ENCODE measurements at places on chromosomes 1 and 21.

- peaks cover 14% of the 10 kb centered on the region for H3K4me1 ChIP-seq
- peaks cover 79% of the 10 kb centered on the region for H3K36me3 ChIP-seq
- DNase-seq = no peak
Measured at GRCh38 chr1:16135501-16135900, 20.4 kb downstream of the EPHA2 start.

- no peak overlapping the region for H3K27ac ChIP-seq
- DNase-seq = no peak
- no peak overlapping the region for H3K4me3 ChIP-seq
- no peaks in the 10 kb centered on the region for H3K36me3 ChIP-seq
- H3K27me3 ChIP-seq = peaks cover 57% of the 10 kb centered on the region
- H3K4me1 ChIP-seq = peaks cover 10% of the 10 kb centered on the region
Measured at GRCh38 chr1:30679976-30680305, 43.4 kb downstream of the MATN1 start.

- H3K4me3 ChIP-seq = no peak overlapping the region
- DNase-seq = no peak
- H3K36me3 ChIP-seq = no peaks in the 10 kb centered on the region
- H3K27ac ChIP-seq = no peak overlapping the region
- H3K4me1 ChIP-seq = no peaks in the 10 kb centered on the region
Measured at GRCh38 chr1:210123924-210124589, 108.5 kb upstream of the SERTAD4 start.

DNA sequence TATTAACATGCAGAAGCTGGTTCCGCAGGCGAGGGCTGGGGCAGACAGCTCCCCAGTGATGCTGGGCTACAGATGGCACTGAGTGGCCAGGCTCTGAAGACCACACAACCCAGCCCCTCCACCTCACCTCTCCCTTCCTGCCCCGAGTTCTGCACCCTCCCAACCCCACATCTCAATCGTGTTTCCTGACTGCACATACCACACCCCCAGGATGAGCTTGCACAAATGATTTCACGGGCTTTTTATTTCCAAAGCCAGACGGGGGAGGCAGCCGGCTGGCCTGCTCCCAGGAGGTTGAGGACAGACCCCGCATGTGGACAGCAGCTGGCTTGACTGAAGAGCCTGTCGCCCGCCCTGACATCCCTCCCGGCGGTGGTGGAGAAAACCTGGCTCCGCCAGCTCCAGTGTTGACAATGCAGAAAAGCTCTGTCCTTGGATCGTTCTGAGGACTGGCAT, 21.4 kb upstream of the ALDH4A1 start:
- H3K36me3 ChIP-seq = peaks cover 9% of the 10 kb centered on the region
- H3K4me3 ChIP-seq = peak overlapping the region; percentile 7
- peak overlapping the region; percentile 87 for H3K27ac ChIP-seq
- H3K27me3 ChIP-seq = no peaks in the 10 kb centered on the region

DNA sequence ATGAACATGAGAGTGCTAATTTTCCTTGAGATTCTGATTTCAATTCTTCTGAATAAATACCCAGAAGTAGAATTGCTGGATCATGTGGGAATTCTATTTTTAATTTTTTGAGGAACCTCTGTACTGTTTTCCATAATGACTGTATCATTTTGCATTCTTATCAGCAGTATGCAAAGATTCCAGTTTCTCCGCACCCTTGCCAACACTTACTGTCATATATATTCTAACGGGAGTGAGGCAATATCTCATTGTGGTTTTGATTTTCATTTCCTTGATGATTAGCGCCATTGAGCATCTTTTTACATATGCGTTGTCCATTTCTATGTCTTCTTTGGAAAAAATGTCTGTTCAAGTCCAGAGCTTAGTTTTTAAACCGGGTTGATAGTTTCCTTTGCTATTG, 33.2 kb downstream of the VCAM1 start:
- H3K4me3 ChIP-seq = no peak overlapping the region
- no peaks in the 10 kb centered on the region for H3K36me3 ChIP-seq
- H3K4me1 ChIP-seq = no peaks in the 10 kb centered on the region
- DNase-seq = no peak
- no peak overlapping the region for H3K27ac ChIP-seq

- H3K4me1 ChIP-seq = no peaks in the 10 kb centered on the region
- H3K27me3 ChIP-seq = no peaks in the 10 kb centered on the region
- DNase-seq = no peak
- H3K36me3 ChIP-seq = no peaks in the 10 kb centered on the region
Measured at GRCh38 chr1:1100296-1100695, 15.6 kb downstream of the C1orf159 start.

DNA sequence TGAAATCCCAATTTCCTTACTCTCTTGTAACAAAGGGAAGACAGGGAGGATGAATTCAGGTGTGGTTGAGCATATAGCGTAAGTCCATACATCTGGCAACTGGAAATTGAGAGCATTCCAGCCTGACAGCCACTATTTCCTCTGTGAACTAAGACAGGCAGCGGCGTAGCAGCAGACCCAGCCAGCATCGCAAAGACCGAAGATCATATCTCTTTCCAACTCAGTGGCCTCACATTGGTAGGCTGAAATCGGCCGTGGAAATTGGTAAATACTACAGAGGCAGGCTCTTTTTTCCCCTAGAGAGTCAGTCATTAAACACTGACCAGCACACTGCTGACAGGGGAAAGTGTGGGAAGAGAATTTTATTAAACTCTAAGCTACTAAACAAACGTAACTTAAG, 43.4 kb downstream of the TARBP1 start:
- no peaks in the 10 kb centered on the region for H3K27me3 ChIP-seq
- no peak overlapping the region for H3K27ac ChIP-seq
- no peaks in the 10 kb centered on the region for H3K36me3 ChIP-seq
- no peak for DNase-seq
- no peak overlapping the region for H3K4me3 ChIP-seq

DNA sequence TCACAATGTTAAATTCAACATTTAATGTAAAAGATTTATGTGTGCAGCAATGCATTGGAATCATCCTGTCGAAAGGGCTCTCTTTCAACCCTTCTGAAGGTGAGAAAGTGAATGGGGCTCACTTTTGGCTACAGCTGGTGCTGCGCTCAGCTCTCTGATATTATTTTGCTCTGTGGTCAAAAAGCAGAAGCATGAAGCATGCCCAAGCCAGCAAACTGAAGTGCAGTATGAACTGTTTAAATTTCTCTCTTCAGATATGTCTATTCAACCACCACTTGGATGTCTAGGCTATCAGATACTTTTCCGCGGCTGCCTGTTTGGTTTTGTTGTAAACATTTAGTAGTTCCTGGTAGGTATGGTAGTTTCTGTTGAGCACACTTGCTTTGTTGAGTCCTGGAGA, 216.9 kb upstream of the TMPRSS15 start:
- H3K27me3 ChIP-seq = no peaks in the 10 kb centered on the region
- no peak overlapping the region for H3K27ac ChIP-seq
- no peaks in the 10 kb centered on the region for H3K4me1 ChIP-seq
- H3K4me3 ChIP-seq = no peak overlapping the region
- no peaks in the 10 kb centered on the region for H3K36me3 ChIP-seq

- H3K4me1 ChIP-seq = peaks cover 4% of the 10 kb centered on the region
- no peak for DNase-seq
- no peak overlapping the region for H3K27ac ChIP-seq
- no peaks in the 10 kb centered on the region for H3K27me3 ChIP-seq
Measured at GRCh38 chr1:77927414-77927813, 39.0 kb downstream of the NEXN start.

DNA sequence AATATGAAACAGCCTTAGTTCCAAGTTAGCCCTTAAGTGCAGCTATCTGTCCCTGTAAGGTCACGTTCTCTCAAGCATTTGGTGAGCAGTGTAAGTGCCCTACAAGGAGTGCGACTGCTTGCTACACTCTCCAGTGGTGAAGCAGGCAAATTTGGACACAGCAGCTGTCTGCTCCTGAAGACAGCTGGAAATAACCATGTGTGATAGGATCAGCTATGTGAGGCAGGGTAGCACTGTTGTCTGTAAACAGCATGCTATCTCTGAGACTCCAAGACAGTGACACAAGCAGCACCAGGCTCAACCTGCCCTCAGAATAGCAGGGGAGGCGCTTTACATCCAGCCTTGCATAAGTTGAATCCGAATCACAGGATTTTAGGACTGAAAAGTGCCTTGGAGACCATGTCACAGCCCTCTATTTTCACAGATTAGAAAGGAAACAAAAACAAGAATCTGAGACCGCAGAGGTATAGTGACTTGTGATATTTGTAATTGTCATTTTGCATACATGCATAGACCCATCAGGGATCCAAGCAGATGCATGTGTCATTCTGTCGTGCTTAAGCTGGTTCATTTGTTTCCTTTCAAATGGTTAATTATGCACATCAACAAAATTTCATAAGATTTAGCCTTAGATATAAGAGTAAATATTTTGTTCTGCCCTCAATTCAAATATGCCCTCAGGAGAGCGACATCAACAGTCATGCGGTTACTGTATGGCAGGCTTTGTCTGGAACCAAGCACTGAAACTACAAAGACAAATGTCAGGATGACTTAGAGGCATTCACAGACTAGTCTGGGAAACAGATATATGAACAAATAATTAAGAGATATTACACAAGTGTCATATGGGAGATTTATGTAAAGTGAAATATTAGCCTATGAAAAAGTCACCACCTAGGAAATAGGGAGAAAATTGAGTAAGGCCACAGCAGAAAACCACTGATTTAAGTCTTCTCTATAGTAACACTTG, 134.9 kb upstream of the NRIP1 start:
- no peak for DNase-seq
- no peaks in the 10 kb centered on the region for H3K27me3 ChIP-seq
- no peaks in the 10 kb centered on the region for H3K4me1 ChIP-seq
- no peak overlapping the region for H3K4me3 ChIP-seq

DNA sequence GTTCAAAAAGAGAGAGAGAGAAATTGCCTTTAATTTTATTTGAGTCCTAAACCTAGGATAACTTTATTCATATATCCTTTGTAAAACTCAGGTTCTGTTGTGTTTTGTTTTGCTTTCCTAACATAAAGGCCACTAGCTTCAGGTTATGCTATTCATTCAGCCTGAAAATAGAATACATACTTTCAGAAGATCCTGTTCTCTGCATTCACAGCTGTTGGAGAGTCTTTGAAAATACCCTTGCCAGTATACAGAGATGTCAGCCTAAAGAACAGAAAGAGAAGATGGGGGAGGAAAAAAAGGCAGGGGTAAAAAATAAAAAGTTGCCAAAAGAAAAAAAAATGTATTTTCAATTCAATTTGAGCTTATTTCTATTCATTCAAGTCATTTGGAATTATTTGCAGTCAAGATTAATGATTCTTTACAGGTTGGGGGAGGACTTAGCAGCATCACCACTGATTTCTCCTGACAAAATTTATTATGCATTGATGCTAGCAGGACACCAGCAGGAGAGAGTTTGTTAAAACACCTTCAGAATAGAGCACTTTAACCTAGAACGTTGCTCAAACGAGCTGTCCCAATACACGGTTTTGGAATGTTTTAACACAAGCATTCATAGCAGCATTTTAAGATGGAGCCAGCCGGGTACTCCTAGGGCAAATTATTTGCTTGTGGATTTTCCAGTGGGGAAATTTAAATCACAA, 318.5 kb downstream of the NTNG1 start:
- H3K27me3 ChIP-seq = no peaks in the 10 kb centered on the region
- H3K36me3 ChIP-seq = no peaks in the 10 kb centered on the region

- no peaks in the 10 kb centered on the region for H3K36me3 ChIP-seq
- H3K4me3 ChIP-seq = no peak overlapping the region
- H3K27ac ChIP-seq = no peak overlapping the region
- H3K4me1 ChIP-seq = no peaks in the 10 kb centered on the region
Measured at GRCh38 chr1:36689992-36690391, 207.3 kb upstream of the CSF3R start.

- H3K36me3 ChIP-seq = no peaks in the 10 kb centered on the region
- no peak overlapping the region for H3K27ac ChIP-seq
- no peak overlapping the region for H3K4me3 ChIP-seq
- H3K27me3 ChIP-seq = no peaks in the 10 kb centered on the region
- H3K4me1 ChIP-seq = no peaks in the 10 kb centered on the region
Measured at GRCh38 chr21:42599486-42599885, 53.9 kb upstream of the PDE9A start.

DNA sequence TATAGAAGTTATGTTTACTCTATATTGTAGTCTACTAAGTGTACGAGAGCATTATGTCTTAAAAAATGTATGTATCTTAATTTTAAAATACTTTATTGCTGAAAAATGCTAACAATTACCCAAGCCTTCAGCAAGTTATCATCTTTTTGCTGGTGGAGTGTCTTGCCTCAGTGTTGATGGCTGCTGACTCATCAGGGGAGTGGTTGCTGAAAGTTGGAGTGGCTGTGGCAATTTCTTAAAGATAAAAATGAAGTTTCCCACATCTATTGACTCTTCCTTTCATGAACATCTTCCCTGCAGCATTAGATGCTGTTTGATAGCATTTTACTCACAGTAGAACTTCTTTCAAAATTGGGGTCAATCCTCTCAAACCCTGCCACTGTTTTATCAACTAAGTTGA, 95.8 kb downstream of the CDC7 start:
- no peak overlapping the region for H3K27ac ChIP-seq
- no peaks in the 10 kb centered on the region for H3K36me3 ChIP-seq
- no peak overlapping the region for H3K4me3 ChIP-seq
- no peaks in the 10 kb centered on the region for H3K27me3 ChIP-seq
- H3K4me1 ChIP-seq = peaks cover 21% of the 10 kb centered on the region

GRCh38 chr1:212553676-212554075, 54.9 kb upstream of the ATF3 start:
- H3K27me3 ChIP-seq = no peaks in the 10 kb centered on the region
- no peak overlapping the region for H3K4me3 ChIP-seq
- H3K4me1 ChIP-seq = no peaks in the 10 kb centered on the region
- no peak for DNase-seq
- no peak overlapping the region for H3K27ac ChIP-seq

GRCh38 chr1:232178191-232178590, 451.7 kb downstream of the SIPA1L2 start:
- H3K4me1 ChIP-seq = no peaks in the 10 kb centered on the region
- no peak for DNase-seq
- no peaks in the 10 kb centered on the region for H3K27me3 ChIP-seq
- no peak overlapping the region for H3K27ac ChIP-seq
- H3K36me3 ChIP-seq = no peaks in the 10 kb centered on the region

- no peak for DNase-seq
- no peak overlapping the region for H3K4me3 ChIP-seq
- peaks cover 51% of the 10 kb centered on the region for H3K36me3 ChIP-seq
Measured at GRCh38 chr1:52268372-52268771, 97.6 kb downstream of the CC2D1B start.

DNA sequence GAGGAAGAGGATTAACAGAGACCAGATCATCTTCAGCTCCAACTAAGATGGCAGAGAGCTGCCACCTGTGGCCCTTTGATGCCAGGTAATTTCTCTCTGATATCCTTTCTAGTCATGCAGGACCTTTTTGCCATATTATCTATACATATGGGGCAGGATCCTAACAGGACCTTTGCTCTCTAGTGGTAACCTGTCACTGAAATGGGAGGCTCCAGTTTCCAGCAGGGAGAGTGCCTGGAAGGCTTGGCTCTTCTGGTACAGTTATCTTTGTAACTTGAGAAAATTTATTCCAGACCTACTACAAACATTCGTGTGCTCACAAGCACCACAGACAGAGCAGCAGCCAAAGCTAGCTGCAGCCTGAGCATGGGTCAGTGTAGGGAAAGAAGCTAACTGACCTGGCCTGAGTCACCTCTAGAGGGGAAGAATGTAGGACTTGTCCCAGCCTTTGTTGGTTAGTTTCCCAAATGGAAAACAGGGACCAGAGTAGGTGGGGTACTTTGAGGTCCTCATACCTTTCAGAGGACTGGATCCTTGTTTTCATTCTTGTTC, 86.5 kb upstream of the MACF1 start:
- H3K4me1 ChIP-seq = peaks cover 33% of the 10 kb centered on the region
- DNase-seq = no peak
- H3K4me3 ChIP-seq = no peak overlapping the region
- H3K27ac ChIP-seq = no peak overlapping the region
- H3K36me3 ChIP-seq = no peaks in the 10 kb centered on the region

All from heart right ventricle (tissue), 16 donors.